ENCODE measurements at places on chromosomes 12 and 14. TPM values are rescaled to one million over a fixed set of nuclear protein-coding genes. Genes with fewer than 3 reads are reported as not detected.

The GRIP1 gene
- total RNA-seq = 12.6 TPM

The POLE gene
- total RNA-seq = 15.4 TPM

- DNase-seq = no peak
Measured at GRCh38 chr14:55180006-55180405, 11.4 kb downstream of the DLGAP5 start.

DNA sequence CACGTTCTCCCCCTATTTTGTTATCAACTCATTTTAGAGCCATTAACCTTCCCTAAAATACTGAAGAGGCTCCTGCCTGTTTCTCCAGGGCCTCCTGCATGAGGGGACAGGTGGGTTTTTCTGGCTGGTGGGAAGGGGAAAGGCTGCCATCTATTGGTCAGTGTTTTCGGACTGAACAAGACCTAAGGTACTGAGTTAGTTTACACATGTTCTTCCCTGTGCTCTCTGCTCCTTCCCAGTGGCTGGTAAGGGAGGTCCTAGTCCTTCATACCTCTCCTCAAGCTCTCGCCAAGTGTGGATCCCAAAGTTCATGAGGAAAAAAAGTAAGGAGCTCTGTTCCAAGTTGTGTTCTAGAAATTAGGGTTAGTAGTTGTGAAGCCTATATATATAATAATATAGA lies 357.5 kb downstream of the FSCB start:
- DNase-seq = no peak

- no peak for DNase-seq
Measured at GRCh38 chr12:80498059-80498728, 54.2 kb downstream of the PTPRQ start.
